ENCODE measurements at places on chromosomes 3 and 15.

- DNase-seq = no peak
These were observed 23.5 kb downstream of the DTWD1 start for GRCh38 chr15:49644364-49644794.

- DNase-seq = no peak
These were observed 14.3 kb downstream of the TBC1D2B start for GRCh38 chr15:78063217-78063616.

DNA sequence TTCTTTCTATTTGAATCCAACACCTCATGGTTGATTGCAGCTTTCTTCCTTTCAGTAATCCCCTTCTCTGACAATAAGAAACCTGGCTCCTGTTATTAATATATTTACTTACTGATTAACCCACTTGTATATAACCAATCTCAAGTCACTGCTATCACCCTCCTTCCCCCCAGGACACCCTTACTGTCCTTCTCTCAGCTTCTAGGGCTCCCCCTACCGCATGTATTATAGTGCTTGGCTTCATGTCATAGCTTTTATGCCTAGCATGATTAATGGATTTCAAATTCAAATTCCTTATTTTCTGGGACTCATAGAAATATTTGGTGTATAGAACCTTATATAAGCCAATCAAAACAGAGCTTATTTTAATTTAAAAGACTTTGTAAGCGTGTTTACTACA, 75.7 kb upstream of the BNIP2 start:
- DNase-seq = no peak

GRCh38 chr3:197533927-197534725, 21.6 kb downstream of the BDH1 start:
- no peak for DNase-seq

DNA sequence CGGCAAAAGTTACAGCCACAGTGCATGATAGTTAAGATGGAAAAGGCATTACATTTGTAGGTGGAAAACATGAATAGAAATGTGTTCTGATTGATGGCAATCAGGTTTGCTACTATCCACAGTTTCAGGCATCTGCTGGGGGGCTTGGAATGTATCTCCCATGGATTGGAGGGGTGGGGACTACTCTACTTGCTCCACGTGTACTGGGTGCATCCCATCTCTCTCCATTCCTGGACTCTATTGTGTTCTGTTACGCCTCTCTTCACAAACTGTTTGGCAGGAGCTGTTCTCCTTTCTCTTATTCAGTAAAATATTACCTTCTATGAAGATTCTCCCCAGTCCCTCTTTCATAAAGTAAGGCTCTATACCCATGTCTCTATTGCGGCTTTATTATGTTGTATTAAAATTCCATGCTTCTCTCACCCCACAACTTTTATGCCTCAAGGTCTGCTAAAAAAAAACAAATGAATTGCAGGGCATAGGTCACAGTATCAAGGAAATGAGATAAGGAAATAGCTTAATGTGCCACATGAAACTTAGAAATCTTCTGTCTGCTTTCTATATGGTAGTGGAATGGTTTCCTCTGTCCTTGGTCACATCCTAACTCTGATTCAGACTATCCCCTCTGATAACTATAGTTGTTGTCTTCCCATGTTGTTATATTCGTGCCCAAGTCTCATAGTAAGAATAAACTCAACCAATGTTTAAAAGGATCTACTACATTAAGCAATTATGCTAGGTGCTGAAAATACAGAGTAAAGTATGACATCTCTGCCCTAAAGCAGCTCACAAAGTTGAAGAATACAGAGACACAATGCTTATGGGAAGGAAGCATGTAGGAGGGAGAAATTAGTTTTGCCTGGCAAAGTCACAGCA, 43.2 kb downstream of the LRRFIP2 start:
- no peak for DNase-seq

DNA sequence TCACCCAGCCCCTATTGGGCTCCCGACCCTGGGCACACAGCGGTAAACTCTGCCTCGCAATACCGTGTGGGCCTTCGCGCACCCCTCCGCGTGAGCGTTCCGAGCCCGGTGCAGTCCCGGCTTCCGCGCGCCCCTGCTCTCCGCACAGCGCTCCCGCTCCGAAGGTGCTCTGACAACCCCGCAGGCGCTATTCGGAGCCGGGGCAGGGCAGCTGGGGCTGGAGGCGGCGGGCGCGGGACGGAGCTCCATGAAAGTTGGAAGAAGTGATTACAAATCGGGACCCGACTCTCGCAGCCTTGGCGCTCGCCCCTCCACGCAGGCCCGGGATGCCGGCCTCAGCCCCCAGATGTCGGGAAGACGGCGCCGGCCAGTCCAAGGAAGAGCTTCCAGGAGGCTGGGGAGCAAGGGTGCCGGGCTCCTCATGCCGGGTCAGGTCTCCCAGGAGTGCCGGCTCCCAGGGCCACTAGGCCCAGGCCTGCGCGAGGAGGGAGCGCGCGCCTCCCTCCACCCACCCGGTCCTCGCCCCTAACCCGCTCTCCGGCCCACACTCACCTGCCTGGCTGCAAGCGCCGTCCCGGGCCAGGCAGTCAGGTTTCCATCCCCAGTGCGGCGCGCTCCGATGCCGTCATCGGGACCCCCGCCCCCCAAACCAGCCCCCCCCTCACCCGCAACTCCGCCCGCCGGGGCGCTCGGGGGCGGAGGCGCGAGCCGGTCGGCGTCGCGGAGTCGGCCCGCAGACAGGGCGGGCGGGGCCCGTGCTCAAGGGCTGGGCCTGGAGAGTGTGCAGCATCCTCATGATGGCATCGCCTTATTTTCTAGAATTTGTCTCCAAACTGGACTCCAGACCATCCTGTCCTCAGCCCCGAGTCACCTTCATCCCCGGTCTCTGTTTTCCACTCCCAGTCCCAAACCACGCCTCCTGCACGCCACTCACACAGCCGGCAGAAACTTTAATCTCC, at the start of gene KIF7:
KIF7 (minus strand) TSS at position 621 of the 959 bp plus-strand sequence. CDS start 2,537 bp downstream, outside the sequence.
- DNase-seq = no peak

DNA sequence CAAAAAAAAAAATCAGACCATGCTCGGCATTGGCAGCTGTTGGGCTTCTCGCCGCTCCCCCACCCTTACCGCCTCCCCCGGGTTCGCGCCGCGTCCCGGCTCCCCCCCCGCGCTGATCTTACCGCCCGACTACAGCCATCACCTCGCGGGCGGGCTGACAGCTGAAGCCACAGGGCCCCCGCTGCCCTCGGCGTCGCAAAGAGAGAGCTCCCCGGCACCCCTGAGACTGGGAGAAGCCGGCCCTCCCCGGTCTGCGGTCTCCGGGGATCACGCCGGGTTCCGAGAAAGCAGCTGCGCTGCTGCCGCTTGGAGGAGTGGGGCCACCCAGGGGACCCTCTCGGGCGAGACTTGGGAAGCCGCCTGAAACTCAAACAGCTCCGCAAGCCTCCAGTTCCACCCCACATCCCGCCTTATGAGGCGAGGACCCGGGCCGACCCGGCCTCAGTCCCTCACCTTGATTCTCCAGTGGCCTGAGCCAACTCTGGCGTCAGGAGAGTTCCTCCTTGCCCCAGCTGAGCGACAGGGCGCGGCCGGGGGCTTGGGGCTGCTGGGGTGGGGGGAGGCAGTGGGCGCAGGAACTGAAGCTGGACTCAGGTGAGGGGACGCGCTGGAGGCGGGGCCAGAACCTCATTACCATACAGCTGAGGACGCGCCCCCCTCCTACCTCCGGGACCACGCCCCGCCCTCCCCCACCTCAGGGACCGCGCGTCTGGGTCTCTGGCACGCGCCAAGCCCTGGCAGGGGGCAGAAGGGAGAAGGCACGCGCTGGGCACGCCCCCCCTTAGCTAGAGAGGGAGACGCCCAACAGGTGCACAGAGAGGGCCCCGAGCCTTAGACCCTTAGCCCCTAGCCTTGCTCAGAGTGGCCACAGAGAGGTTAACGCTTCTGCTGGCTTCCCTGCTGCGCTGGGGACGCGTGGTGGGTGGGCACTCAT, 1.0 kb upstream of the DLL4 start:
- no peak for DNase-seq

DNA sequence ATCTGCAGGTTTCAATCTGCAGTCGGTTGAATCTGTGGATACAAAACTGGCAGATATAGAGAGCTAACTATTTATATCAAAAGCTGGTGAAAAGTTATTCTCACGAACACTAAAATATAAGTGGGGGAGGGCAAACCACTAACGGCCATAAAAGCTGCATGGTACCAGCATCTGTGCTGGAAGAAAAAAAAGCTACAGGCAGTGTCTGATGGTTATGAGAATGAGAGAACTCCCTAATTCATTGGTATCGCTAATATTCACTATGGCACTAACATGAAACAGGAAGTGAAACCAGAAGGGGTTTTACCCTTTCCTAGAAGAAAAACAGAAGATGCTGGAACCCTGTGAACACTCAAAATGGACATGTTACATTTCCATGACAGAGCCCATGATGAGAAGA, 15.9 kb downstream of the CEP70 start:
- DNase-seq = peak; percentile 78

DNA sequence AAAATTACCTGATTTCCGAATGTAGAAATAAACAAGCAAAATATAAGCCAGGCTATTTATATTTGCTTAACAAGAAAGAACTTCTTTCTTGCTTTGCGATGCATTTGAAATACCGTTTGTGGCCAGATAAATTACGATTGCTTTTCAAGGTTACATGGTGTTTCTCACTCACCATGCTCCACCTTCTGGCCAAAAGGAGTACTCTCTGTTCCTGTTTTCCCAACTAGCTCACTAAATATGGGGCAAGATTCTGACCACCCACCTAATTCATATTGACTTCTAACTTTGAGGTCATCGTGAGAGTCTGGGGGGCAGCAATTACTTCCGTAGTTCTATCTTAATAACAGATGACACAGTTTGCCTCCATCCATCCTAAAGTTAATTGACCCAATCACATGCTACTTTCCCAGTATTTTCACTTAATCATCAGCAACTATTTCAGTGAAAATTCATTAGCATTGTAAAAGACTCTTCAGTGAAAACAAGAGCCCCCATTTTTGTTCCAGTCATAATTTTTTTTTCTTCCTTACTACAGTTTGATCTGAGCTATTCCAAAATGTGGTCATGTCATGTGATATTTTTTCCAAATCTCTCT, 25.9 kb downstream of the ACP3 start:
- peak; percentile 46 for DNase-seq

- DNase-seq = no peak
These were observed 22.1 kb upstream of the TJP1 start for GRCh38 chr15:29844290-29844903.

- no peak for DNase-seq
These were observed 72.7 kb upstream of the LRTM1 start for GRCh38 chr3:55000546-55000945.

GRCh38 chr3:16264174-16264707, 502 bp downstream of the DPH3 start:
- DNase-seq = no peak

DNA sequence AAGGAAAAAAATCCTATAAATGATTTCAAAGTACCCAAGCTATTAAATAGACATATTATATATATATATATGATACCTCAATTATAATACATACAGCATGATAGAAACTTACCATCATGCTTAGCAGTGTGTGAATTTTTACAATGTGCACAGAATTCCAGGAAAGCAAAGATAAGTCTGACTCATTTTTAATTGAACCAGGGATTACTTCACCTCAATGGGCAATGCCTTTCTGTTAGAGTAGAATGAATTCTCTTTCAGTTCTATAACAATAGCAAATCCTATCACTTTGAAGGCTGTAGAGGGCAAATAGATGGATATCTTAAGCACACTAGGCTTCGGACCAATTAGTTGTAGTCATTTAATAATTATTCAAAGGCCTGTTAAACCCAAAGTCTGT, 54.8 kb upstream of the P3H2 start:
- DNase-seq = no peak

DNA sequence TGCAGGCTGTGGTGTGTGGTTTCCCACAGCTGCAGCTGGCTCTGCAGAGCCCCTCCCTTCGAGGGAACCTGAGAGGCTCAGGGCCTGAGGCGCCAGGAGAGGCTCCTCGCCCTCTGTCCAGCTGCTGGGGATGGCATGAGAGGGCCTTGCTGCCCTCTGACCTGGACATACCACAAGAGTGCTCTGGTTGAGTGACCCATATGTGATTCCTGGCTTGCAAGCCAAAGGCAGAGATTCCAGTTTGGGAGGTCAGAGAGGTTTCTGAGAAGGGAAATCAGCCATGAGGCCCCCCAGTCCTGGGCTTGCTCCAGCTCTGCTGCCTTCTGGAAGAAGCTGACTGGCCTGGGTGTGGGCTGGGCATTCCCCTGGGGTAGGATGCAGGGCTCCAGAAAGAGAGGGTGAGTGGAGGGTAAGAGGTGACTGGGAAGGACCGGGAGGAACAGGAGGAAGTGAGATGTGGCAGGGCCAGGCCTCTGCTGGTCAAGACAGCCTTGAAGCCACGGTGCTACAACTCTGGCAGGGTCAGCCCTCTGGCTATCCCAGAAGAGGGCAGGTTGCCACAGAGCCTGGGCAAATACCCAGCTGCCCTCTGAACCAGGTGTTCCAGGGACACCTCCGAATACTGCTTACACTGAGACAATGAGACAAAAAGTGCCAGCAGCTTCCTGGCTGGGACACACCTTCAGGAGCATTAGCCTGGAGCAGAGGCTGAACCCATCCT, 16.0 kb upstream of the SRP14 start:
- DNase-seq = no peak

DNA sequence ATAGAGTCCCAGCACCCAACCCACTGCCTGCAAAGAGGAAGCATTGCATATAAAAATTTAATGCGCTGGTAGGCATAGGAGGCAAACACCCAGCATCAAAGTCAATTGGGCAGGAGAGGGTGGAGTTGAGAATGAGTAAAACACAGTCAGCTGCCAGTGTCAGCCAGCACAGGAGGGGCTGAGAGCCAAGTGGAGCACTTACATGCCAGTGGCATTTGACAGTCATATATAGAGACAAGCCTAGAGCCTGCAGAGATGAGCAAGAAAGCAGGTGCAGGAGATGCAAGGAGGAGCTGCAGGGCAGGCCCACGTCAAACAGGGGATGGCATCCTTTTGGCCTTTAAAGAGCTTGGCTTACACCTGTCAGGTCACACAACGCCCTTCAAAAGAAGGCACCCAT, 27.6 kb upstream of the ZFAND6 start:
- DNase-seq = peak; percentile 77

- DNase-seq = no peak
These were observed 9.4 kb downstream of the ELP6 start for GRCh38 chr3:47504113-47504512.

DNA sequence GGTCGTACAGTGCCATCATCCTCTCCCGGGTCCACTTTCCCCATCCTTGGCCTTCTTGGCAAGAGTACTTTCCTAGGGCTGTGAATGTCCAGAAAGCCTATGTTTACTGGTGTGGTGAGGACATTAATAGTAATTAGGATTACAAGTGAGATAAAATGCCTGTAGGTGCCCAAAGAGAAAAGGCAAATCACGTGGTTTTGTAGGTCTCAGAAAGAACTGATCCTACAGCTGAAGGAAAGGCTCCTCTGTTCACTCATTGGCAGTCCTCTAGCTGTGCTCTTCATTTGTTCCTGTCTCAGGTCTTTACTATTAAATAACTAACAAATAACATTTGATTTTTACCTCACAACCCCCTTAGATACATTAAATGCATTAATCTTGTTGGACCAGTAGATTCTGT, 220.1 kb upstream of the CBLB start:
- no peak for DNase-seq

GRCh38 chr3:21944251-21944650, 193.2 kb upstream of the ZNF385D start:
- no peak for DNase-seq
